ENCODE measurements at places on chromosomes 16 and 17. TPM values are rescaled to one million over a fixed set of nuclear protein-coding genes. Genes with fewer than 3 reads are reported as not detected.

Gene ODAD4
- 0.26 TPM for total RNA-seq

GRCh38 chr16:31301708-31302400 lies 42.1 kb downstream of the ITGAM start:
- peak; percentile 35 for DNase-seq

DNA sequence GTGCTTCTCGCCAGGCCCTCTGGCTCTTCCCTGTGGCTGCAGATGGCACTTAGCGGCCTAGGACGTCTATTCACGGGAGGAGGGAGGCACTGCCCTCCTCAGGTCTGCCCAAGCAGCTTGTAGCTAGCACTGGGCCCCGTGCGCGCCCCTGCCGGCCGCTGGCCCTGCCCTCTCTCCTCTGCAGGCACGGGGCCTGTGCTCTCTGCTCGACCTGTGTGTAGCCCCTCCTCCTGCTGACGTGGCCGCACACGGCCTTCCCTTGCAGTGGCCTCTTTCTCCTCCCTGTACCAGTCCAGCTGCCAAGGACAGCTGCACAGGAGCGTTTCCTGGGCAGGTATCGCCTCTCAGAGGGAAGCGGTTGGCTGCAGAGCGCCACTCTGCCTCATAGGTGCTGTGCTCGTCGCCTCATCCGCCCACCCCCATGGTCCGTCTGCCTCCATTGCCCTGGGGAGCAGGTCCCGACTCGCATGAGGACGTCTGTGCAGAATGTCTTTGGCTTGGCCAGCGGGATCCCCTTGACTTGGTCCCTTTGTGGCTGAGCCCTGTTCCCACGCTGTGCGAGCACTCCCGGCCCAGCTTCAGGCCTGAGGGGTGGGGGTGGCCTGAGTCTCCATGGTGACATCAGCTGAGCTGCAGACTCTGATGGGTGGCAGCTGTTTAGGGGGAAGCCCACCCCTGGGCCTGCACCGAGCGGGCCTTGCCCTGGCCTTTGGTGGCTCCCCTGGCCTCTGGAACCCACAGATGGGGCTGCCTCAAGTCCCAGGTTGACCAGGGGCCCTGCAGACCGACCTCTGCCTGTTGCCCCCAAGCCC lies 34.6 kb downstream of the TSC2 start:
- DNase-seq = peak; percentile 75

DNA sequence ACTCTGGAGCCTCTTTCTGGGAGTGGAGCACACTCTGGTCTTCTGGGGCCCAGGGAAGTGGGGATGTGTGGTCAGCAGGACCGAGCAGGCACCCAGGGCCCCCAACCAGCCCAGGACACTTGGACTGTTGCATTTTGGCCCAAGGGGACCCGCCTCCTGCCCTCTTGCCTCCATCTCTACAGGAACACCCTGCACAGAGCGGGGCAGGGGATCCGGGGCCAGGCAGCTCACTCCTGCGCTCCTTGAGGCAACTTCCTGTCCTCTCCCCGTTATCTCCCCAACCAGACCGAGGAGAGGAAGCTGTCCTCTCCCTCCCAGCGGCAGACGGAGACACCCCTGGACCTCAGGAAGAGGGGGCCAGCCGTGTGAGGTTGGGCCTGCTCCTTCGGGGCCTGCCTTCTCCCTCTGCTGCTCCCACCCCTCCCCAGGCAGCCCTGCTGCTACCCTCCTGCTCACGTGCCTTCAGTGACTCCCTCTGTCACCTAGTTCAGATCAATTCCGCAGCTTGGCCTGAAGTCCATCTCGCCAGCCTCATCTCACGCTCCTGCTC lies 10.0 kb upstream of the ATP2A3 start:
- DNase-seq = no peak

DNA sequence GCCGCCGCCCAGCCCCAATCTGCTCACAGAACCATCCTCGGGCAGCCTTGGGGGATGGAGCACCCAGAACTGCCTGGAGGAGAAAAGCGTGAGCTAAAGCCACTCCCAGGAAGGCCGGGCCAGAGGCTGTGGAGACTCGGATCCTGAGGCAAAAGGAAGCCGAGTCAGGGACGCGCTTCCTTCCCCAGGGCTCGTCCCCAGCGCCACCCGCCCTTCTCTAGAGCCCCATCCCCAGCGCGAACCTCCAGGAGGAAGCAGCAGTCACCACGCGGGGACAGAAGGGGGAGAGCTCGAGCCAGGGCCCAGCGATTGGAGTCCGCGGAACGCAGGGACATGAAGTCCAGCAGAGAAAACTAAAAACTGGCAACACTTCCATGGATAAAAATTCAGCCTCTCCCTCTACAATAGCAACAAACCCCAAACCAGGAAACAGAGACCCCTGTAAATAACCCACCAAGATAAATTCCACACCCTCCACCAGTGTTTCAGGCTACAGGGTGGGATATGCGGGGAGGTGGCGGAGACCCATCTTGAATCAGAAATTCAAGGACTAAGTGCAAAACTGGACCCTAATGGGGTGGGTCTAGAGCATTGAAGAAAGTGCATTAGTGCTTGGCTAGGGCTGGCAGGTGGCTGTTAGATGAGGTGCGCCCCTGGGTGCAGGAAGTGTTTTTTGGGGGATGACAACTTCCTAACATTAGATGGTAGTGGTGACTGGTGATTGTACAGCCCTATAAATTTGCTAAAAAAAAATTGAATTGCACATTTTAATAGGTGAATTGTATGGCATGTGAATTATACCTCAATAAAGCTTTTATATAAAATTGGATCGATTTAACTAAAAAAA lies 116.1 kb upstream of the METRNL start:
- DNase-seq = peak; percentile 13

DNA sequence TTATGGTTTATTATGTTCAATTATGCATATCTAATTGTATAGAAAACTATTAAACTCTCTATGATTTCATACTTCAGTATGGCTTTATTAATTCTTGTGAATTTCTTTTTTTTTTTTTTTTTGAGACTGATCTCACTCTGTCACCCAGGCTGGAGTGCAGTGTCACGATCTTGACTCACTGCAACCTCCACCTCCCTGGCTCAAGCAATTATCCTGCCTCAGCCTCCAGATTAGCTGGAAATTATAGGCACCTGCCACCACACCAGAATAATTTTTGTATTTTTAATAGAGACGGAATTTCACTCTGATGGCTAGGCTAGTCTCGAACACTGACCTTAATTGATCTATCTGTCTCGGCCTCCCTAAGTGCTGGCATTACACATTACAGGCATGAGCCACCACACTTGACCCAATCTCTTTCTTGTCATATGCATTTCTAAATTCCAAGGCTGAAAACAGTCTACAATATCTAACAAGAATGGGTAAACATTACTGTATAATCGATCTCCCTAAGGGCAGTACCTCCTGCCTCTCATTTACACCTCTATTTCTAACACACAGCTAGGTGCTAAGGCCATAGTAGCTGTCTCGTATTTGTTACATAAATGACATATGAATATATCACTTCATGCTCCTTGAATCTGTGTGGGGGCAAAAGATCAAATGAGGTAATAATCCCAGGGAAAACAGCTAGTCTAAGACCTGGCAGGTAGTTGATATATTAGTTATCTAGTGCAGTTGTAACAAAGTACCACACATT lies 258.2 kb upstream of the CDH8 start:
- no peak for DNase-seq

Gene SLC43A2
- 2.9 TPM for total RNA-seq

GRCh38 chr16:28205117-28205899 lies 6.5 kb downstream of the XPO6 start:
- no peak for DNase-seq

- peak; percentile 61 for DNase-seq
Observed at GRCh38 chr17:16477255-16477654, 14.7 kb downstream of the LRRC75A start.

GRCh38 chr16:87441886-87442580 lies 49.9 kb downstream of the MAP1LC3B start:
- DNase-seq = peak; percentile 8

- DNase-seq = no peak
Observed at GRCh38 chr17:44093231-44093900, 22.8 kb downstream of the G6PC3 start.

DNA sequence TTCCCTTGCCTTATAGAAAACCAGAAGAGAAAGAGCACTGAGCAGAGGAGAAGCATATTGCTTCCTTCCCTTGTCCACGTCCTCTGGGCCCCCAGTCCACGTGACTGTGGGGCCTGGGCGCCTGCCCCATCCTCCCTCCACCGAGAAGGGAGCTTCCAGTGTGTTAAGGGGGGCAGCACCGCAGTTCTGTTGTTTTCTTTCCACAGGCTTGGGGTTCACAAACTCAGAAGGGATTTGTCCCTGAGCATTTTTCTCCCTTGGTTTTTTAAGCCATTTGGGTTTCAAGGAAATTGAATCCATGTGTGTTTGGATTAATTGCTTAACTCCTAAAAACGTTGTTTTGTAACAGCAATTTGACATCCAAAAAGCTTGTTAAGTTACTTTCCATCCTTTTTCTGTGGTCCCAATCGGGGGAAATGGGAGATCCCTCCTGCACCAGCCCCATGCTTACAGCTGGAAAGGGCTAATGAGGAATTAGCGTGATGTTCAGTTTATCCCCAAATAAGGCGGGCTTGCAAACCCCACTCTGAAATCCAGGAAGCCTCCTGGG lies 347.5 kb upstream of the TNRC6C start:
- DNase-seq = no peak

- DNase-seq = peak; percentile 8
Observed at GRCh38 chr17:10727192-10727591, 2.6 kb downstream of the TMEM220 start.

Gene CLEC10A
- total RNA-seq = not detected

GRCh38 chr17:30554839-30555751 lies 77.9 kb downstream of the GOSR1 start:
- DNase-seq = no peak

GRCh38 chr17:15782866-15783265 lies 50.8 kb downstream of the TBC1D26 start:
- DNase-seq = peak; percentile 24

- no peak for DNase-seq
Observed at GRCh38 chr17:49547566-49547965, 28.1 kb upstream of the NXPH3 start.

- no peak for DNase-seq
Observed at GRCh38 chr17:42686520-42687128, 4.3 kb downstream of the CNTNAP1 start.

- DNase-seq = no peak
Observed at GRCh38 chr17:59488805-59489204, 76.6 kb upstream of the DHX40 start.

Gene CD300LB
- not detected for total RNA-seq

Gene TBX4
- total RNA-seq = not detected

Gene CCL3
- total RNA-seq = not detected

GRCh38 chr16:79379095-79379494 lies 221.4 kb downstream of the MAF start:
- peak; percentile 25 for DNase-seq

GRCh38 chr16:88872650-88873331 lies 6.3 kb upstream of the PABPN1L start:
- no peak for DNase-seq
